HCT116 (cell line): ENCODE measurements at places on chromosomes 6 and 20. TPM values are rescaled to one million over a fixed set of nuclear protein-coding genes. Genes with fewer than 3 reads are reported as not detected.
A peak's percentile ranks its signal among the peaks of the same experiment; 100 is the strongest.

DNA sequence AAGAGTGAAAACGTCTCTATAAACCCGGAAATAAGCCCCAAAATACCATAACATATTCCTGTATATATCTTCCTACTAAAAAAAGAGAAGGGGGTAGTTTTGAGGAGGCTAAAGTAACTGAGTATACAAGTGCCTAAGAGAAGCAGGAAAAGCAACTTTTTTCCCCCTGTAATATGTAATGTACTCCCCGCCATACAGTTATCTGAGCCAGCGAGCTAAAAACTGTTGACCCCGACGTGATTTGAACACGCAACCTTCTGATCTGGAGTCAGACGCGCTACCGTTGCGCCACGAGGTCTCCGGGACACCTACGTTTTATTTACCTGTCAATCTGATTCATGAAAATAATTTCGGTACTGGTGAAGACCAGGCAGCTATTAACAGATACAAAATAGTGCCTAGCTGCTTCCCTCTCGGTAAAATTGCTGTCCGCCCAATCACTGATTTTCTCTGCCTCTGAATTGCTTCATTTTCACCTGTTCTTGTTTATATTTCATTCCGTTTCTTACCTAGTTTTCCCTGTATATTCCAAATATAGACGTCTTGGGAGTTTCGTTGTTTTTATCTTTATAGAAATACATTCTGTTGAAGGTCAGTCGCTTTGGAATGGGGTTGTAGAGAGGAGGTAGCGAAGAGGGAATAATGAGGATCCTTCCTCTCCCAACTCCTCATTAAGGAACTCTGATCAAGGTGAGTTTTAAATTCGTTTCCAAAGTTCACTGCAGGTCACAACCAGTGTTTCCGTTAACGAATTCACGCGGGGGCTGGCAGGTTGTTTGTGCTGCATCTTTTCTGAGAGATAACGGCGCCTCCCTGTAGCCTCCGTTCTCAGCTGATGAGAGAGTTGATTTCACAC is 33.6 kb upstream of the BTN3A2 start:
- DNase-seq: no peak

DNA sequence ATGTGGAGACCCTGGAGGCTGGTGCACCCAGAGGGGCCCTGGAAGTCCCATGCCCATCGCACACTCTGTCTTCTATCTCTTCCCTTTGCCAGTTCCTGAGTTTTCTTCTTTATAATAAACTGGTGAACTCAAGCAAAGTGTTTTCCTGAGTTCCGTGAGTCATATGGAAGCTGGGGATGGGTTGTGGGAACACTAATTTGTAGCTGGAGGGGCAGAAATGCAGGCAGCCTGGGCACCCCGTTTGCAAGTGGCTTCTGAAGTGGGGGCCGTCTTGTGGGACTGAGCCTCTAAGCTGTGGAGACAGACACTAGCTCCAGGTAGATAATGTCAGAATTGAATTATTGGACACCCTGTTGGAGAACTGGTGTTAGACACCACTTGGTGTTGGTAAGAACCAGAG is 3.2 kb upstream of the PPP1R3G start:
- no peak for DNase-seq

GRCh38 chr6:161195386-161195785 is 78.5 kb downstream of the AGPAT4 start:
- no peak for DNase-seq

DNA sequence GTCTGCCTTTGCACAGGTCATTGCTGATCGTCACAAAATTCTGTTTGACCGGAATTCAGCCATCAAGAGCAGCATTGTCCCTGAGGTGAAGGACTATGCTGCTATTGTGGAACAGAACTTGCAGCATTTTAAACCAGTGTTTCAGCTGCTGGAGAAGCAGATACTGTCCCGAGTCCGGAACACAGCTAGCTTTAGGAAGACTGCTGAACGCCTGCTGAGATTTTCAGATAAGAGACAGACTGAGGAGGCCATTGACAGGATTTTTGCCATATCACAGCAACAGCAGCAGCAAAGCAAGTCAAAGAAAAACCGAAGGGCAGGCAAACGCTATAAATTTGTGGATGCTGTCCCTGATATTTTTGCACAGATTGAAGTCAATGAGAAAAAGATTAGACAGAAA is 24.6 kb upstream of the CALHM6 start:
- DNase-seq: no peak

GRCh38 chr20:16352751-16353416 is 220.4 kb downstream of the KIF16B start:
- DNase-seq: no peak

DNA sequence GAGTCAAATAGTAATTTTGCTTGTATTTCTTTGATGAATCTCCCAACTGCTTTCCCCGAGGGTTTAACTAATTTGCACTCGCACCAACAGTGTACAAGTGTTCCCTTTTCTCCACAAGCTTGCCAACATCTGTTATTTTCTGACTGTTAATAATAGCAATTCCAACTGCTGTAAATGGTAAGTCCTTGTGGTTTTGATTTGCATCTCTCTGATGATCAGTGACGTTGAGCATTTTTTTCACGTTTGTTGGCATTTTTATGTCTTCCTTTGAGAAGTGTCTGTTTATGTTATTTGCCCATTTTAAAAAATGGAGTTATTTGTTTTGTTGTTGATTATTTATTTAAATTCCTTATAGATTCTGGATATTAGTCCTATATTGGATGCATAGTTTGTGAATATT is 399.8 kb upstream of the MAN1A1 start:
- no peak for DNase-seq

GRCh38 chr20:5528719-5529256 is 212.0 kb upstream of the PROKR2 start:
- peak; percentile 87 for DNase-seq

DNA sequence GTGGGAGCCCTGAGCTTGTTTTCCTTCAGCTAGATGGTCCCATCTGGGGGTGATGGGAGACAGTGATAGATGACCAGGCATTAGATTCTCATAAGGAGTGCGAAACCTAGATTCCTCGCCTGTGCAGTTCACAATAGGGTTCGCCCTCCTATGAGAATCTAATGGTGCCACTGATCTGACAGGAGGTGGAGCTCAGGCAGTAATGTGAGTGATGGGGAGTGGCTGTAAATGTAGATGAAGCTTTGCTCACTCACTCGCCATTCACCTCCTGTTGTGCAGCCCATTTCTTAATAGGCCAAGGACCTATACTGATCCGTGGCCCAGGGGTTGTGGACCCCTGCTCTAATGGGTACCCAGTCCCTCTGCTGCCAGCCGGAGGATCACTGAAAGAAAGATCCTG is 20.7 kb upstream of the KCNB1 start:
- DNase-seq: no peak

- DNase-seq: no peak
Measured at GRCh38 chr6:157272372-157272771, 50.9 kb downstream of the TMEM242 start.

GRCh38 chr20:23371496-23371895 is 9.5 kb downstream of the GZF1 start:
- DNase-seq: no peak

DNA sequence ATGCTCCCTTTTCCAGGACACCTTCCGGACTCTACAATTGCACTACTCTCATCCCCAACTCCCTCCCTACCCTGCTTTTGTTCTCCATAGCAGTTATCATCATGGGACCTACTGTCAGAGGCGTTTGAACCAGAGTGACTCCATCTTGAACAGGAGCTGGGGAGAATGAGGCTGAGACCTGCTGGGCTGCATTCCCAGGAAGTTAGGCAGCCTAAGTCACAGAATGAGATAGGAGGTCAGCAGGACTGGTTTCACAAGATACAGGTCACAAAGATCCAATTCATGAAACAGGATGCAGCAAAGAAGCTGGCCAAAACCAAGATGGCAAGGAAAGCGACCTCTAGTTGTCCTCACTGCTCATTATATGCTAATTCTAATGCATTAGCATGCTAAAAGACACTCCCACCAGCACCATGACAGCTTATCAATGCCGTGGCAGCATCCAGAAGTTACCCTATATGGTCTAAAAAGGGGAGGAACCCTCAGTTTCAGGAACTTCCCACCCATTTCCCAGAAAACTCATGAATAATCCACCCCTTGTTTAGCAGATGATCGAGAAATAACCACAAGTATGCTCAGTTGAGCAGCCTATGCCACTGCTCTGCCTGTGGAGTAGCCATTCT is 15.6 kb downstream of the SLC13A3 start:
- DNase-seq: no peak

DNA sequence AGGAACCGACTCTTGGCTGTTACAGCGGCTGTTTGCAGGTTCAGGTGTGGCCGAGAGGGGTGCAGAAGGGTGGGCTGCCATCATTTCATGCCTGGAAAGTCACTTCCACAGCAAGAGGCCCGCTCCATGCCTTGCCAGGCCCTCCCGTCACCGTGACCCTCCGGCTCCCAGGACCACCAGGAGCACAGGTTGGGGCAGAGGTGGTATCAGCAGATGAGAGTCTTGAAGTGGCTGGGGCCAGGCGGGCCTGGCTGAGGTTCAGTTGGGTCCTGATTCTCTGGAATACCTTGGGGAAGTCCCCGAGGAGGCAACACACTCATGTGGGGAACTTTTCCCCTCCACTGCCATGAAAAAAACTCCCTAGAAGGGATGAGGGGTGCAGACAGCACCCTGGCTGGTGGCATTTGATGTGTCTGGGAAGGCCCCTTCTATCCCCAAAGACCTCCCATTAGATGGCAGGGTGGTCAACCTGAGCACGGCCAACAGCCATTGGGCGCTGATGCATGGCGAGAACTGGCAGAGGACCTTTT is 34.2 kb upstream of the IRF4 start:
- no peak for DNase-seq

- DNase-seq: no peak
Measured at GRCh38 chr6:136212608-136213007, 37.5 kb downstream of the MTFR2 start.

DNA sequence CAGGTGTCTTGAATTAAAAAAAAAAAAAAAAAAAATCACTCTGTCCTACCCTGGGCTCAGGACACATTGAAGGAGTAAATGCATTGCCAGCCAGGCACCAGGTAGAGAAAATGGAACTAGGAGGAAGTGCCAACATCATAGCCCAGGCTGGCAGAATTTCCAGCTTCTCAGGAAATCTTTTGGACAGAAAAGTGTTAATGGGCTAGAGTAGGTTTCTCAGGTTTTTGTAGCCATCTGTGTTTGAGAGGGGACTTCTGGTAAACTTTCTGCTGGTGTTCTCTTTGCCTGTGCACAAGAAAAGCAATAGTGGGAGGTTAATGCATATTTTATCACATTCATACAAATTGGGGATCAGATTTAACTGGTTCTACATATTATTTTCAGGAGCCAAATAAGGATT is 678.3 kb upstream of the NRSN1 start:
- no peak for DNase-seq

GRCh38 chr20:63057171-63058117 is 50.7 kb upstream of the BHLHE23 start:
- DNase-seq: no peak

- DNase-seq: no peak
Measured at GRCh38 chr6:137958811-137959565, 91.9 kb downstream of the TNFAIP3 start.

The PHACTR3 gene
- total RNA-seq: not detected

The RAET1L gene
- 1.5 TPM for total RNA-seq

The APOM gene
- total RNA-seq: 2.2 TPM

The OR2H2 gene
- total RNA-seq: not detected

The MYCT1 gene
- not detected for total RNA-seq

The VIP gene
- total RNA-seq: not detected

The PREX1 gene
- total RNA-seq: 6.1 TPM
